ENCODE measurements at places on chromosomes 7 and 10.

DNA sequence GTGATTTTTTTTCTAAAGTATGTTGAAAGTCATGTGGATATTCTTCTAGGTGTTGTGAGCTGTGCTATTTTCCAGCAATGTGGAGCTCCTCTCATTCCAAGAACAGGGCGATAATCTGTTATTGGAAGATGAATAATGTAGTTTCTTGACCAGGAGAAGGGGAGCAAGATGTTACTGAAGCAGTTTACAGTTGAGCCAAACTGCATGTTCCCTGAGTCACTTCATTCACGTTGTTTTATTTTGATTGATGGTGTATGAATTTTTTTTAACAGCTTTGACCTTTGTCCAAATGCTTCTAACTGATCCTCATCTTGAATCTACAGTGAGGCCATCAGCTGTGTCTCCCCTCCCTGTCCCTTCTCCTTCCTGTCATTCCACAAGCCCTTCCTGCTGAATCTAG, 277.1 kb upstream of the KLF6 start:
- DNase-seq, result no peak

DNA sequence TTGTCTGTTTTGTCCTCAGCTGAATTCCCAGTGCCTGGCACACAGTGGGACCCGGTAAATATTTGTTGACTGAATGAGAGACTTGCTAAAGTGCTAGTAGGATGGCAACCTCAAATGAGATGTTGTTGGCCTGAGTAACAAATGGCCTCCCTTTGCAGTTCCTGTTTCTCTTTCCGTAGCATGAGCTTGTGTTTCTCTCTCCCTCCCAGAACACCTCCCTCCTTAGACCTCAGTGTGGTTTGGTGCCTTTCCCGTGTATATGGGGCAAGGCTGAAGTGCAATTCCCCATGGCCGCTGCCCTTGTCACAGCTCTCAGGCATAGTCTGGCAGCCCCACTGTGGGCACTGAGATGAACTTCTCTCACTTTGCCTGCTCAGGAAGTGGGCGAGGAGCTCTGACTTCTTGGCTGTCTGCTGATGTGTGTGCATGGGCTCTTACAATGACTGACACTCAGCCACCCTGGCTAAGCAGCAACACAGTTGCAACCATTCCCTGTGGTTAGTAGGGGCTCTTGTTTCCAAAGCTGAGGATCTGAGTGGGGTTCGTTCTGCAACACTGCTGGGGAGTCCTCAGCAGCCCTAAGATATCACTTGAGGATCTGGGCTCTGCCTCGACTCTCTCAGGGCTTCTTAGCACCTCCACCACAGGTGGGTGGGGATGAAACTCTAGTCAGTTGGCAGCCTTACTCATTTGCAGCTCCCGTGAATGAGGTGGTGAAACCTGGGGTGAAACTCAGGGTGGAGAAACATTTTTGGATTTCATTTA, 136.1 kb downstream of the ICA1 start:
- DNase-seq, result no peak

DNA sequence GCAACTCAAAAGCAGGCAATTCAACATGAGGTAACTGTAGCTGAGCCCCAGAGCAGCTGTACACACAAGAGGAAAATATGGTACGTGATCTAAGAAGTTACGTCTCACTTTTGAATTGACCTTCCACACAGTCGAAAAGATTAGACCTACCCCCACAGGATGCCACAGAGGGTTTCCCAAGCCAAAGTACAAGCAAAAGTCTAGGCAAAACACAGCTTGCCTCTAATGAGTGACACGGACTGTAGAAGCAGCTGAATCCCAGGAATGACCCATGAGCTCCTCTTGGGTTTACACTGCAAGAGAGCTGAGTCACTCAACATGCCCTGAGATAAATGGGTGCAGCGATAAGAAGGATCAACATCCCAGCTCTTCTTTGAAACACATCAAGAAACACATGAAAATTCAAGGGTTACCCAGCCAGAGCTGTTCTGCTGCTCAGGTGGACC, 9.8 kb downstream of the CREB3L2 start:
- no peak for DNase-seq

DNA sequence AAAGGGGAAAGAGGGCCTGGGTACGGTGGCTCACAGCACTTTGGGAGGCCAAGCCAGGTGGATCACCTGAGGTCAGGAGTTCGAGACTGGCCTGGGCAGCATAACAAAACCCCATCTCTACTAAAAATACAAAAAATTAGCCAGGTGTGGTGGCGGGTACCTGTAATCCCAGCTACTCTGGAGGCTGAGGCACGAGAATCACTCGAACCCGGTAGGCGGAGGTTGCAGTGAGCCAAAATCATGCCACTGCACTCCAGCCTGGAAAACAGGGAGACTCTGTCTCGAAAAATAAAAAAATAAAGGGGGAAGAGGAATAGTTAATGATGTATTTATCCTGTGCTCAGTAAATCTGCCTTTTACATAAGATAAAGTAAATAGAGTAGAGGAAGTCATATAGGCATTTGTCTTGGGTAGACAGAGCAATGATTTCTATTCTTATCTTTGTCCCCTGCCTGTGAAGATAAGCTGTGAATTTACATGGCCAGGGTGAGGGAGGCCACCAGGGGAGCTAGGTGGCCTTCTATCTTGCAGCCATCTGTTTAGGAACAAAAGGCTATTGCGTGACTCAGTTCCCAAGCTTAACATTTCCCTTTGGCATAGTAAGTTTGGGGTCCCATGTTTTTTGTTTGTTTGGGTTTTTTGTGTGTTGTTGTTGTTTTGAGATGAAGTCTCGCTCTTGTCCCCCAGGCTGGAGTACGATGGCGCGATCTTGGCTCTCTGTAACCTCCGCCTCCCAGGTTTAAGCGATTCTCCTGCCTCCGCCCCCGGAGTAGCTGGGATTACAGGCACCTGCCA, 73.2 kb upstream of the GTF2I start:
- DNase-seq, result peak; percentile 39

DNA sequence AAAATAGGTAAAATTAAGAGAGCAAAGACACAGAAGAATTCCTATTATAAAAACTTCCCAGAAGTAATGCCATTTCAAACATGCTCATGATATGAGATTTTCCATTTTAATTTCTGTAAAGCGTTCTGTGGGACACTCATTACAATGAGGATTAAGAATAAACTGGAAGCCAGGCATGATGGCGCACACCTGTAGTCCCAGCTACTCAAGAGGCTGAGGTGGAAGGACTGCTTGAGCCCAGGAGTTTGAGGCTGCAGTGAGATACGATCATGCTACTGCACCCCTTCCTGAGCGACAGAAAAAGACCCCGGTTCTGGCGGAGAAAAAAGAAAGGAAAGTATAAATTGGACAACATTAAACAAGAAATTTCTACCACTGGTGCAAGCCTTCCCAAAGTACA, 1.5 kb downstream of the DNA2 start:
- DNase-seq, result no peak

- DNase-seq, result no peak
Observed at GRCh38 chr7:100914879-100915447, 19.3 kb upstream of the ACHE start.

DNA sequence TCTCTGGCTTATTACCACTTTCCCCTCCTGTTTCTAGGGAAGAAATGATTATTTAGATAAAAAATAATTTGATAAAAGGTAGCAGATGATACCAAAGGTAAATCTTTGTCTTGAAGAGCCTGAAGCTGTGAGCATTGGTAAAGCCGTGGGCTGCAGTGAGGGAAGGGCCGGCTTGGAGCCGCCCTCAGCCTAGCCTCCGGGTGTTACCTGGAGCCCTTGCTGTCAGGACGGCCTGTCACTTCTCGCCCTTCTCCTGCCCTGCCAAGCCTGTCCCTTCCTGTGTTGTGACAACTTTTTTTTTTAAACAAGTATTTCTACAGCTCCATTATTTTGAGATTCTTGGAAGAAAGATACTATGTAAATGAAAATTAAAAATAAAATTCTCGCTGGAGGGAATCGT, 7.0 kb downstream of the CUX1 start:
- no peak for DNase-seq

DNA sequence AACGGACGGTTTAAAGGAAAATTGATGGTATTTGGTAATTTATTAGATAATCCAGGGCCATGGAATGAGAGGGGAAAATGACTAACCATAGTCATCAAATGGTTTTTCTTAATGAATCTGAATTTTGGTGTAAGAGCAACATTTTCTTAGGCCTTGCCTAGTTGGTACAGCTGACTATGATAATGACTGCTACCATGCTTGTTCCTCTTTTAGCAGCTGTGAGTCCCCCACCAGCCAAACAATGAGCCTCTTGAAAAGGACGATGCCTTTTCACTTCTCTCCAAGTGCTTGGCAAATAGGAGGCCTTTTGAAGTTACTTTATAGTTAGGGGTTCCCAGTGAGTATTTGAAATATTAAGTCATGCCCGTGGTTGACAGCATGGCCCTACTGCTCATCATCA, 53.0 kb downstream of the TRUB1 start:
- no peak for DNase-seq

DNA sequence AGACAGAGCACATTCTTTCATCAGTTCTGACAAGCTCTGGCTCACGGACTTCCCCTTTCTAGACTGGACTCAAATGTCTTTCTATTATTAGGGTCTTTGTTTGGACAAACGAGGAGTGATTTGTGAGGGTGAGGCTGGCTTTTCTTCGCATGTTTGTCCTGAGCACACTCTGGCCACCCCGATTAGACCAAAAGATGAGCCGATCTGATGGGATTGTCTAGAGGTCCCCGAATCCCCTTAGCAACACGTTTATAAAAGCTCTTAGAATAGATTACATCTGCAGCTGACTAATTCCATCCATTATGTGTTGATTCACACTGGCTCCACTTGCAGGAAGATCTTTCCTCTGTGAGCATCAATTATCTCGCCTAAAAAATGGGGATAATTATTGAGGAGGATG, 675.4 kb upstream of the AUTS2 start:
- DNase-seq, result peak; percentile 30

DNA sequence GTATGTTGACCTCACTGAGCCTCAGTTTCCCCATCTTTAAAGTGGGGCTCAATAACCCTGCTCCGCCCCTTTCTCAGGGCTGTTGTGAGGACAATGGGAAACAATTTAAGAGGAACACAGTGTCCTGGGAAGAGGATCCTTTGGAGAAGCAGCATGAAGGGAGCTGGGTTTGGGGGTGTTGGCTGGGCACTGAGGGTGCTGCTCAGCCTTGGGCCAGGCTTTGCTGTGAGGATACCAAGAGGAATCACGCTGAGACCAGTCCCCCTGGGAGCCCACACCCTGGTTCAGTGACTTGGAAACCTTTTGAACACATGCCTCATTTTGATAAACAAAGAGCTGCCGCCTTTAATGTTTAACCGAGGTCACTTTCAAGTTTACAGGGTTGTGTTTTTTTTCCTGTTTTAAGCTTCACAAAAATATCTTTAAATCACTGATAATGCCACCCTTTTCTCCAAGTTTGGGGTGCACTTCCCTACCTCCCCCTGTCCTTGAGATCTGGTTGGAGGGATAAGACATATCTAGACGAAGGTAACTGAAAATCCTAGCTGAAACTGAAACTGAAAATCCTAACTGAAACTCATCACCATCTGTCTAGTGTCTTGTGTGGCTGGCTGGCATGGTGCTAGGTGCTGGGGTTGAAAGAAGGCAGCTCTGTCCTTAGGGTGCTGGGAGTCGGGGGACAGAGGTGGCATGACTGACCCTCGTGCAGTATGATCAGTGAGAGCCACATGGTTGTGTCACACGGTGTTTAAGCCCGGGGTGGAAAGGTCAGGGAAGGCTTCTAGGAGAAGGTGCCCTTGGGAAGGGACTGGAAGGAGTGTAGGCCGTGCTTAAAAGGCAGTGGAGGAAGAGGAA, 27.7 kb downstream of the ZNF775 start:
- DNase-seq, result peak; percentile 31

DNA sequence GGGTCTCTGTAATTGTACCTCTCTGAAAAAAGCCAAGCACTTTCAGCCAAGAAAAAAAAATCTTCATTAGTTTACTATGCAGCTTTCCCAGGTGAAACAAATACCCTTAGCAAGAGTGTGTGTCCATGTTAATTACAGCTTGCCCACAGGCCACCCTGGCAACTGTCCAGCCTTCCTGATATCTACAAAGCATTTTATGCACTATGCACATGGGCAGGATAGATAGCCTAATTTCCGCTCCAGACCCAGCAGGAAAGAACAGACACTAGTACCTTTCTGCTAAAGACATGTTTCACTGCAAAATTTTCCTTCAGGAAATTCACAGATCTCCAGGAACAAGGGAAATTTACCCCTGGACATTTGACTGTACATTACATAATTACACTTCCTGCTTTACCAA, 24.4 kb downstream of the CACNA2D1 start:
- DNase-seq, result no peak

DNA sequence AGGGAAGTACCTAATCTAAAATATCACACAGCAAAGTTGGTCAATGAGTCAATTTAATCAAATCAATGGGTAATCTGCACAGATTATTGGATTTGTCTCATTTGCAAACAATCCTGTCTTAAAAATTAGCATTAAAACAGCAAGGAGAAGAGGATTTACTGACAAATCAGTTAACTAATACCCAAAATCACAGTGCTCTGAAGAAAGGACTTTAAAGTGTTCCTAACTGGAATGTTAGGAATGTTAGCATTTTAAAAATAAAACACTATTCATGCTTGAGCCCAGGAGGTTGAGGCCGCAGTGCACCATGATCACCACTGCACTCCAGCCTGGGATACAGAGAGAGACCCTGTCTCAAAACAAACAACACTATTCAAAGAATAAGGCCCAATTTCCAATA, 83.1 kb downstream of the CHCHD3 start:
- DNase-seq, result no peak

- no peak for DNase-seq
Observed at GRCh38 chr10:59902016-59902415, 4.3 kb downstream of the CCDC6 start.

DNA sequence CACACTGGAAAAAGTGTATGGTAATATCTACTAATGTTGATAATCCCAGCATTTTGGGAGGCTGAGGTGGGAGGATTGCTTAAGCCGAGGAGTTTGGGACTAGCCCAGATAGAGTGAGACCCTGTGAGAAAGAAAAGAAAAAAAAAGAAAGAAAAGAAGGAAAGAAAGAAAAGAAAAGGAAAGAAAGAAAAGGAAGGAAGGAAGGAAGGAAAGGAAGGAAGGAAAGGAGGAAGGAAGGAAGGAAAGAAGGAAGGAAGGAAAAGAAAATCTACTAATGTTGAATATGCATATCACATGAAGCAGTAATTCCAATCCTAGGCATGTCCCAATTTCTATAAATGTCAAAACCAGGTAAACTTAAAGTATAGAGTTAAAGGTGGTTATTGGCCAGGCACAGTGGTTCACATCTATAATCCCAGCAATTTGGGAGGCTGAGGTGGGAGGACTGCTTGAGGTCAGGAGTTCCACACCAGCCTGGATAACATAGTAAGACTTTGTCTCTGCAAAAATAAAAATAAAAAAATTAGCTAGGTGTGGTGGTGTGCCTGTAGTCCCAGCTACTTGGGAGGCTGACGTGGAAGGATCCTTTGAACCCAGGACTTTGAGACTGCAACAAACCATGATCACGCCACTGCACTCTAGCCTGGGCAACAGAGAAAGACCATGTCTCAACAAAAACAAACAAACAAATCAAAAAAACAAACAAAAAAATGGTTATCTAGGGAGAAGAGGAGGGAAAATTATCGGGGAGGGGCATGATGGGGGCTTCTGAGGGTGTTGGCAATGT, 5.2 kb upstream of the KAZALD1 start:
- no peak for DNase-seq

GRCh38 chr10:50360077-50360850, 108.9 kb upstream of the ASAH2 start:
- DNase-seq, result no peak

- DNase-seq, result no peak
Observed at GRCh38 chr7:147311336-147311735, 1194.7 kb downstream of the CNTNAP2 start.

- DNase-seq, result no peak
Observed at GRCh38 chr10:127614484-127615017, 65.4 kb downstream of the NPS start.
